ENCODE measurements at places on chromosomes 7 and 10.

DNA sequence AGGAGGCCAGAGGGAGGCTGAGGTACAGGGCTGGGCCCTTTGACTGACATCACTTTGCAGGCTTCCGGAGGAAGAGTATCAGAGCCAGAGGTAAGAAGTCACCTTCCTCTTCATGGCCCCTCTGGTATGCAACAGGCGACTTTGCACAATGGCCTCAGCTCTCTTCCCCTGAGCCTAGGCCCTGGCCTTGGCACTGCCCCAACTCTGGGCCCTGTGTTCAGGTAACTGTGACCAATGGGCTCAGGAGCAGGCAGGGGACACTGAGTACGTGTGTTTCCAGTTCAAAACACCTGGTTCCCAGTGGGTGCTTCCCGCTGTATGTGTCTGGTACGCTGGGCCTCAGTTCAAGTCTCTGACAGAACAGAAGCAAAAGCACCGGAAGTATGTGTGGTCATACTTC, 12.1 kb upstream of the PAX2 start:
- DNase-seq = no peak

DNA sequence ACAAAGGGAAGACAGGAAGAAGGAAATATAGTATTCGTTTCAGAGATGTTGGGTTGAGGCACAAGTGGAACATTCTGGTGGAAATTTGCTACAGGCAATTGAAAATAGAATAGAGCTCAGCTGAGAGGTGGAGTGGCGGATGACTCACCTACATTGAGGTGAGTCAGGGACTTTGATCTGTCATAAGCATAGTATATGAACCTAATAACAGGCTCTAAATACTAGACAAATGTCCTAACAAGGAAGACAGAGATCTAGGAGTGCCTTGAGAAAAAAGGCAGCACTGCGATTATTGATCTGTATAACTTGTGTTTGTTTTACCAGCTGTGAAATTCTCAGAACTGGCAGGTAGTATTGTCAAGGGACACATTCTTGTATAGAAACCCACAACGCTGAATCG, 907 bp upstream of the IFRD1 start:
- DNase-seq = peak; percentile 18

DNA sequence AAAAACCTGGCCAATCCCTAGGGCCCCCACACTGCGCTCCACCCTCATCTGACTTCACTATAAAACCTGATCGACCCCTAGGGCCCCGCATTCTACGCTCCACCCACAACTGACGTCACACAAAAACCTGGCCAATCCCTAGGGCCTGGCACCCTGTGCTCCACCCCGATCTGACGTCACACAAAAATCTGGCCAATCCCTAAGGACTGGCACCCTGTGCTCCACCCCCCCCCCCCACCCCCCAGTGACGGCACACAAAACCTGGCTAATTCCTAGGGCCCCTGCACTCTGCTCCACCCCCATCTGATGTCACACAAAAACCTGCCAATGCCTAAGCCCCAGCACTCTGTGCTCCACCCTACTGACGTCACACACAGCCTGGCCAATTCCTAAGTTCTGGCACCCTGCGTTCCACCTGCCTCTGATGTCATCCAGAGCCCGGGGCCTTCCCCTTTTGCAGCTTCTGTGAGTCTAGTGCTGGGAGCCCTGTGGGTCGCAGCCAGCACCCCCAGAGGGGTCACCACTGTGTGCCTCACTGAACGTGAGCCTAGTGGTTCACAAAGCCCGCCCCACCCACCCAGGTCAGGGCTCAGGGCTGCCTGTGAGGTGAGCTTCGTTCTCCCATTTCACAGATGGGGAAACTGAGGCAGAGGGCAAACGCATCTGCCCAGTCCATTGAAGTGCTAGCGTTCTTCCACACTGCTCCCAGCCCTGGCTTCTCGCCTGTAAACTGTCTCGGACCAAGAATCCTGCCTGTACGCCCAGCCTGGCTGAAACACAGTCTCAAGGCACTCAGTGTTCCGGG, 40.6 kb downstream of the MICALL2 start:
- DNase-seq = no peak

GRCh38 chr7:130614449-130614848, 54.1 kb downstream of the COPG2 start:
- DNase-seq = no peak

DNA sequence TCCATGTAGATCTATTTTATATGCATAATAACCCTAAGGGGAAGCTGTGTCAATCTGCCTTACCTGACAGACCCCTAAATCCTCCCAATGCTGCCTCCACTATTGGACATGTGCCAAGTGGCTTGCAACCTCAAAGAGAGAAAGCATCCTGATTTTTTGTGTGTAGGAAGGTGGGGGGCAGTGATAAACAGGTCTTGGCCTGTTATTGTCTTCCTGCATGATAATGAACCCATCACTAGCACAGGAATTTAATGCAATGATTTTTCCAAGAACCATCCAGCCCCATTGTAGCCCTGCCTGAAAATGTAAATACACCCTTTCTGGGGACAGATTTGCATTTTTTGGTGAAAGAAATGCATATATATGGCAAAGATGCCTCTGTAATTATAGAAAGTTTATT, 850.2 kb downstream of the LRMDA start:
- DNase-seq = no peak

- no peak for DNase-seq
These were observed 53.8 kb upstream of the LRRC4 start for GRCh38 chr7:128084896-128085608.

DNA sequence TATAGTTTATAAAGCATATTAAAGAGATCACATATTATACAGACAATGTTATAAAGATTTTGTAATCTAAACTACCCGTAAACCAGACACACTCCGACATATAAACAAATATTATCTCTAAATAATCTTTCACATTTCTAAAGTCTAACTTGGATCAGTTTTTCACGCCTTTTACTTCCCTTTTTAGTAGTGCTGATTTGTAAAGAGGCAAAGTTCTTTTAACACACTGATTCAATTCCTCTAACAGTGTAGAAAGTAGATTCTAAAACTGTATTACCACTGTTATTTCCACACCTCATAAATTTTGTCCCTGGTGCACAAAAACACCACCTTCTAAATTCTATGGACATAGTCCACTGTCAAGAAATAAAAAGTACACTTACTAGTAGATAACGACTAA, 230.9 kb downstream of the DOCK4 start:
- DNase-seq = no peak
